ENCODE measurements at places on chromosomes 4 and X. TPM values are rescaled to one million over a fixed set of nuclear protein-coding genes. Genes with fewer than 3 reads are reported as not detected.

DNA sequence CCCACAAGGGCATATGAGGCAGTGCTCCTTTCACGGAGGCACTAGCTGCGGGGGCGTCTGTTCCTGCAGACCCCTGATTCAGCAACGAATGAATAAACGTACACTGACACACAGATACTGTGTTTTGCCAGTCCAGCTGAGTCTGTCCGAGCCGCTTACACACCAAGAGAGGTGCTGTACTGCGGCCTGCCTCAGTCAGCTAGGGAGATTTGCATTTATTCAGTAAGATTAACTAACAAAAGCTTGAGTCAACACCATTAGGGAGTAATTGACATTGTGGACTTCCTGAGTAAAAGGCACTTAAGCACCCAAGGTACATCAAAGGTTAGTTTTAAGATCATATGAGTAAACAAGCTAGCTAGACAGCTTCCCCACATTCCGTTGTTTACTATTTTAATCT is 31.0 kb upstream of the BEX4 start:
- H3K27ac ChIP-seq = no peak overlapping the region
- no peak overlapping the region for H3K4me3 ChIP-seq
- H3K27me3 ChIP-seq = no peaks in the 10 kb centered on the region
- no peaks in the 10 kb centered on the region for H3K4me1 ChIP-seq
- DNase-seq = no peak

GRCh38 chr4:145951931-145952330 is 13.3 kb upstream of the ZNF827 start:
- no peak for DNase-seq
- no peak overlapping the region for H3K27ac ChIP-seq
- no peak overlapping the region for H3K4me3 ChIP-seq
- no peaks in the 10 kb centered on the region for H3K36me3 ChIP-seq
- H3K27me3 ChIP-seq = peaks cover 6% of the 10 kb centered on the region

- H3K4me1 ChIP-seq = no peaks in the 10 kb centered on the region
- H3K36me3 ChIP-seq = no peaks in the 10 kb centered on the region
- no peak overlapping the region for H3K4me3 ChIP-seq
- H3K27ac ChIP-seq = no peak overlapping the region
- no peaks in the 10 kb centered on the region for H3K27me3 ChIP-seq
Observed at GRCh38 chr4:154076921-154077320, 288.0 kb upstream of the SFRP2 start.

- no peak overlapping the region for H3K27ac ChIP-seq
- H3K4me3 ChIP-seq = no peak overlapping the region
- no peak for DNase-seq
- peaks cover 4% of the 10 kb centered on the region for H3K4me1 ChIP-seq
- no peaks in the 10 kb centered on the region for H3K36me3 ChIP-seq
- H3K27me3 ChIP-seq = peaks cover 10% of the 10 kb centered on the region
Observed at GRCh38 chrX:19512961-19513360, 2.3 kb downstream of the MAP3K15 start.

GRCh38 chr4:149409146-149409545 is 406.5 kb downstream of the IQCM start:
- no peaks in the 10 kb centered on the region for H3K4me1 ChIP-seq
- H3K27ac ChIP-seq = no peak overlapping the region
- no peaks in the 10 kb centered on the region for H3K36me3 ChIP-seq
- no peak for DNase-seq

Gene ANKRD50
- 22.3 TPM for polyA plus RNA-seq

Gene MAGEC2
- polyA plus RNA-seq = not detected

Gene UGDH
- 64.2 TPM for polyA plus RNA-seq

Data from large intestine (tissue), 12 donors.